ENCODE measurements at places on chromosomes 16 and 17.

- DNase-seq: peak; percentile 65
Measured at GRCh38 chr17:81453076-81453475, 57.8 kb downstream of the BAHCC1 start.

- DNase-seq: no peak
Measured at GRCh38 chr16:11094075-11094856, 149.9 kb downstream of the CLEC16A start.

DNA sequence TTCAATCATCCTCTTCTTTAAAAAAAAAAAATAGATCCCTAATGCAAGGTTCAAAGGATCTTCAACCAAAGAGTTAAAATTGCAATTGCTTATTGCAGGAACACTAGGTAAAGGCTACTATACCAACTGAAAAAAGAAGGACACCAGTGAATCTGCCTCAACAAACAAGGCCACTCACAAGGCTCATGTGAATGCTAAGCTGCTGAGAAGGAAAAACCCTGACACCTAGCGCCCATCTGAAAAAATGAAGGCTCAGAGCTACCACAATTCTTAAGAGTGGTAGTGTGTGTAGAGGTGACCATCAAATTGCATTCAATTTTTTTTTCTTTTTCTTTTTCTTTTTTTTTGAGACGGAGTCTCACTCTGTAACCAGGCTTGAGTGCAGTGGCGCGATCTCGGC is 201.6 kb upstream of the C17orf78 start:
- no peak for DNase-seq

DNA sequence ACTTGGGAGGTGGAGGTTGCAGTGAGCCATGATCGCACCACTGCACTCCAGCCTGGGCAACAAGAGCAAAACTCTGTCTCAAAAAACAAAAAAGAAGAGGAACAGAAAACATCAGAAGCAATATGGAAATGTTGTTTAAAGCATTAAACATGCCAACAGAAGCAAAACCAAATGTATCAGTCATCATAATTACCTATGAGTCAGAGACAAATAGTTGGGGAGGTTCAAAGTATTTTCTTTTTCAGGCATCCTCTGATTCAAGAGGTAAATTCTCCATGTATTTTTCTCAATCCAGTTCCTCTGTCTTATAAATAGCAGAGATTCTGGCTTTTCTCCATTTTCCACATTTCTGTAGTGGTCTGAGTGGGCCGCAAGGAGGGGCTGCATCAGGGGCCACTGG is 2.1 kb upstream of the TM4SF5 start:
- no peak for DNase-seq

- no peak for DNase-seq
Measured at GRCh38 chr17:50109207-50109606, 14.1 kb downstream of the PDK2 start.

DNA sequence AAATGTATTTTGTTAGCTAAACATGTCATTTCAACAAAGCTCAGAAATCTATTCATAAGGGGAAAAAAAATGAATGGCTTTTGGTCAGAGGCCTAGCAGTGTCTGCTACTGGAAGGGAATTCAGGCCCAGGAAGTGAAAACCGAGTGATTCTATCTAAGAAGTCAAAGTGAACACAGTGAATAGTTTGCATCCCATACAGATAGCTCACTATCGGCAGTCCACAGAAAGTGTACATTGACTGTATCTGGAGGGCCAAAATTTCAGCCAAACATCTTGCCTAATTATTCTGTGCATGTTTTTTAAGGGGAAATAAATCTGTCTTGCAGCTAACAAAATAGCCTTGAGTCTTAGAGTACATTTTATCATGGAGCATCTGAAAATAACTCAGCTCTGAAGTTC is 214.4 kb upstream of the CACNG5 start:
- DNase-seq: no peak

DNA sequence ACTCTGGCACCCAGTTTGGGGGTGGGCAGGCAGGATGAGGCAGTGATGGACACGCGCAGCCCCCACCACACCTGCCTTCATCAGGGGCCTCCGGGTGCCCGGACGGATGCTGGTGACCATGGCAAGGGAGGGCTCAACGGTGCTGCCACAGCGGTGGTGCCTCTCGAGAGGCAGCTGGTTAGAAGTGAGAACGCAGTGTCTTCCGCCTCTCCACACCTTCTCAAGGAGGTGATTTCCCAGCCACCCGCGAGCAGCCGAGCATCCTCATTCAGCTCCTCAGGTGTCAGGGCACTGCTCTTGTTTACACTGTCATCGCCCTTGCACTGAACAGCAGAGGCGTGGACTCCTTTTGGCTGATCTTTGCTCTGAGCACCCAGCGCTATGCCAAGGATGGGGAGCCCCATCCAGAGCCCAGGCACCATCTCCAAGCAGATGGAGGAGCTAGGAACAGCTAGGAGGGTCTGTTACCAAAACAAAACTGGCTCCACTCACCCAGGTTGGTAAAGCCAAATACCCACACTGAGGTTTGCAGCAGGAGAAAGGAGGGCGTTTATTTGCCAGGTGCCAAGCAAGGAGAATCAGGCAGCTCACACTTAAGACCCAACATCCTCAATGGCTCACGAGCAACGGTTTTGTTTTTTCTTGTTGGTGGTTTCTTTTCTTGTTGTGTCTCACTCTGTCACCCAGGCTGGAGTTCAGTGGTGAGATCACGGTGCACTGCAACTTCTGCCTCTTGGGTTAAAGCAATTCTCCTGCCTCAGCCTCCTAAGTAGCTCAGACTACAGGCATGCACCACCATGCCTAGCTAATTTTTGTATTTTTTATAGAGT is 174.3 kb upstream of the TNRC6C start:
- DNase-seq: no peak

GRCh38 chr16:89536371-89536770 is 24.1 kb upstream of the RPL13 start:
- DNase-seq: no peak

- peak; percentile 58 for DNase-seq
Measured at GRCh38 chr17:76726776-76727718, at the start of gene METTL23. Gene METTL23 (plus strand): TSS chr17:76726839. CDS start chr17:76729711, 2,872 bp downstream.

All from NCI-H1092 (cell line).